ENCODE measurements at places on chromosomes 5 and 9.

DNA sequence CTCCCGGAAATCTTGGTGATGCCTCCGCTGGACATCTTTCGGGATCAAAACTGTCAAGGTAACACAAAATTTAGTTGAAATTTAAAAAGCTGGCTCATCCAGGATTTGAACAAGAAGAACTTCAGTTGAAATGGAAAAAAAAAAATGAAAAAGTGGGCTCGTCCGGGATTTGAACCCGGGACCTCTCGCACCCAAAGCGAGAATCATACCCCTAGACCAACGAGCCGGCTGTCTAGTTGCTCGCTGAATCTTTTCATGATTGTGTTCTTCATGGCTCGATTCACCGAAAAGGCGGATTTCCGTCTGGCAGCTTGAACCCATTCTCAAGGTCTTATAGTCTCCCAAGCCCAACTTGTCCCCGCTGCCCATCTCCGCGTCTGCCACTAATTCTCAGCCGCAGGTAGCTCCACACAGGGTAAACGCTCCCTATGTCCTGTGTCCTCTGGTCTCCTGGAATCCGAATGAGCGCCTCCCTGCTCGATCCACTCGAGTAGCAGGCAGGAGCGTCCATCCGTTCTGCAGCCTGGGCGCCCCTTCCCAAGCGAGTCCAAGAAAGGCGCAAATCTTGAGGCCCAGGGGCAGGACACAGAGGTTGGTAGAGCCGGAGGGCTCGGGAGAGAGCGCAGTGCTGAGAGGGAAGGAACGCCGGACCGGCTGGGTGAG, 16.2 kb downstream of the TRIM7 start:
- no peak for DNase-seq

DNA sequence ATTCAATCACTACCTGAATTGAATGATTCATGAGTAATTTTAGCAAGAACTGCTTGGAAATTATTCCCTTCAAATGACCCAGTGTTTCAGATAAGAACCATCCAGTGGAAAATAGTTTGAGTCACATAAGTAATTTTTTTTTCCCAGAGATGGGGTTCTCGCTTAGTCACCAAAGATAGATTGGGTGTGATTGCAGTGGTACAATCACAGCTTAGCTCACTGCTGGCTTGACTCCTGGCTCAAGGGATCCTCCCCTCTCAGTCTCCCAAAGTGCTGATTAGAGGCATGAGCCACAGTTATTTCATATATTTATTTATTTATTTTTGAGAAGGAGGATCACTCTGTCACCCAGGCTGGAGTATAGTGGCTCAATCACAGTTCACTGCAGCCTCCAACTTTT, 574.5 kb upstream of the ARRDC3 start:
- no peak for DNase-seq

DNA sequence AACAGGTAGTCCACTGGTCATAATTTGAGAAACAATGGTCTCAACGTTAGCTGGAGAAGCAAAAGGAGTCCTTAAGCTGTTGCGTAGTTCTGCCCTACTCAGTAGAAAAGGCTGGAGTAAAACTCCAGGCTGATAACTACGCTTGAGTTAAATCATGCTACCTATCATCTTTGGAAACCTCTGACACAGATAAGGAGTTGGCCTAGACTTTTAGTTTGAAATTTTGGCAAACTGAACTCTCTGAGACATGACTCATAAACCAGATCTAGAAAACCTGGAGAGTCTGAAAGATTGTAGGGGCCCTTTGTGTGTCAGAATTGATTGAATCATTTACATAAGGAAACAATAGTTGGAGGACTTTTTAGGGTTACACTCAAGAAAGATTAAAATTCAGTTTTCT, 26.3 kb downstream of the NMUR2 start:
- DNase-seq = no peak

DNA sequence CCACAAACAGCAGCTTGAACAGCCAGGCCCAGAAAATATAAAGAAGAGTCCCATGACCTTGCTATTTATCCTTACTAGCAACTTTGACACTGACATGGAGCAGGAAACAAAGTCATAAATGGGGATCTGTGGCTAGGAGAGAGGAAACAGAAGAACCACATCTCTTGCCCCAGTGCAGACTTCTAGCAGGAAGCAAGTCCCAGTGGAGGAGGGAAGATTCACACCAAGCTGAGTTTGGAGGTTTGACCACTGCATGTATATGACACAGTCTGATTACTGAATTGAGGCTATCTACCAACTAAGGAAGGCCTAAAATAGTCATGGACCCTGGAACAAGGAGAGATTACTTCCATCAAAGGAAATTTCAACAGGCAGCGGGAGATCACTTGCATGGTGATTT, 51.4 kb downstream of the CDH6 start:
- no peak for DNase-seq

DNA sequence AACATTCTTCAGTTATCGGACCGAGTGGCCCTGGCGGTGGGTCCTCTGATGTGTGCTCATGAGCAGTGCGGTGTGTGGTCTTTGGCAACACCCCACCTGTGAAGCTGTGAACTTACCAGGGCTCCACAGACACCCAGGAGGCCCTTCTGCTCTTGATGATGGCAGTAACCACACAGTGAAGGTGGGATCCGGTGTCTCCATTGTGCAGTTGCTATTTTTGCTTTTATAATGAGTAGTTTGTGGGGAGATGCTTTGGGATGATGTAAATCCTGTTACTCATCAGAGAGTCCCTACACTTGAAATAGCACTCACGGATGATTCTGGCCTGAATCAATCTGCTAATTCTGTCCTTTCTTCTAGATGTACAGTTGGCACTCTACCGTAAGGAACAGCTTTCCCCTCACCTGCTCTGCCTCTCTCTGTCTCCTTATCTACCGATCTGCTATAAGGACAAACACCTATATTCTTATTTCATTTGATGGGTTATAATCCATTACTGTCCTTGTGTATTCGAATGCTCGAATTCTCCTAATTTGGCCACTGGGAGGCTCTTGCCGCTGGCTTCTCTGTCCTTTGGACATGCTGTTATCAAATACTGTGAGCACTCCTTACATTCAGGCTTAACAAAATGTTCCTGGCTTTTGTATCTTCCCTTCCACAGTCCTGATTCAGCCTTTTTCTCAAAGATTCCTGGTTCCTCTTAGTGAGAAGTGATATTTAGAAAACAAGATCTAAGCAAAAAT, 20.2 kb downstream of the ATPSCKMT start:
- DNase-seq = peak; percentile 79

DNA sequence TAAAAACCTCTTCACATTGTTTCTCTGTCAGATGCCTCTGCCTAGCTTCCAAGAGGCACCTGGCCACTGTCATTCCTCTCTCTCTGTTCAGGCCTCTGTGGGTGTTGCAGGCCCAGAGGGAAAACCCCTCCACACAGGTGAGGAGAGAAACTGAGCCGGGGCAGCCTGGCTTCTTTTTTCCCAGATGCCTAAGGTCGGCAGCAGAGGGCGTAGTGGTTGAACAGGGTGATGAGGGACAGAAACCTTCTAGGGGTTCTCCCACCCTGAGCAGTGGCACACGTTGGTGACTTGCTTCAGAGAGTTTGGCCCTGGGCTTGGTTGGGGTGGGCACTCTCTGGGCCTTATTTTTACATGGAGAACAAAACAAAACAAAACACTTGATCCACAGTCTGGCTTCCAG, 12.2 kb downstream of the IL9 start:
- DNase-seq = no peak

DNA sequence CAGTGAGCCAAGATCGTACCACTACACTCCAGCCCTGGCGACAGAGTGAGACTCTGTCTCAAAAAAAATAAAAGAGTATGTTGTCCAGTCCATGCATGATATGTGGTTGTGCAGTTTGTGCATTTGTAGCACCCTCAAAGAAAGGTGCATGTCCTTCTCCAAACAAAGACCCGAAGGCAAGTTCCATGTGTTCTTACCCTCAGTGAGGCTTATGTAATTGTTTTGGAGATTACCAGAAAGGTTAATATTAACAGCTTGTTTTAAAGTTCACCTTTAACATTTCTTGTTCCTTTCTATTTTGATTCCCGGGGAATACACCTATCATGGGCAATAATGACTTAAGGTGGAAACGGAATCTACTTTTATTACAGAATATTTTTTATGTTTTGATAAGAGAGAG, 22.3 kb downstream of the KIAA1191 start:
- DNase-seq = no peak

- DNase-seq = no peak
These were observed 180.8 kb downstream of the FBN2 start for GRCh38 chr5:128357226-128357625.

- DNase-seq = no peak
These were observed 5.8 kb upstream of the SOWAHA start for GRCh38 chr5:132807163-132807838.

- DNase-seq = no peak
These were observed 962 bp upstream of the NR6A1 start for GRCh38 chr9:124771867-124772679.

DNA sequence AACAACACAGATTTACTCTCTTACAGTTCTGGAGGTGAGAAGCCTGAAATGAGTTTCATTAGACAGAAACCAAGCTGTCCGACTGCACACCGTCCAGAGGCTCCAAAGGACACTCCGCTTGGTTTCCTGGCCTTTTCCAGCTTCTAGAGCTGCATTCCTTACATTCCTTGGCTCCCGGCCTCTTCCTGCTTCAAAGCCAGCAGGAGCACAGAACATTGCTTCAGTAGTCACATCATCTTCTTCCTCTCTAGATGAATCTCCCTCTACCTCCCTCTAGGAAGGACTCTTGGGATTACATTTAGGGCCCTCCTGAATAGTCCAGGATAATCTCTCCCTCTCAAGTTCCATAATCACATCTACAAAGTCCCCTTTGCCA, 213.3 kb downstream of the CDK5RAP2 start:
- peak; percentile 62 for DNase-seq

DNA sequence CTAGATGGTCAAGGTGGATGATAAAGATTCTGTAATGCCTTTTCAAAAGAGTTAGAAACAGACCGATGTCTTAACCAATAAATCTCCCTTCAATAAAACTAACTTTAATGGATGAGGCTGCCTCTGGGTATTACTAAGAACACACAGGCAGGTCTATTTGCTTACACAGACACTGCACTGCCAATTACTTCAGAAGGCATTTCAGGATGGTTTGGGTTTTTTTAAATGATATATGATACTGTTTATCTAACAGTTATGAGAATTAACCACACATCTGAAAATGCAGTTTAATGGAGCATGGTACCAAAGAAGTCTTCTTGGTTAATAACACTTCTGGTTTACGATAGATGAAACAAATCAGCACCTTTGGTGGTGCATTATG, 367.9 kb upstream of the GRAMD2B start:
- no peak for DNase-seq

GRCh38 chr9:19127871-19128500, 694 bp upstream of the PLIN2 start:
- DNase-seq = no peak

- DNase-seq = no peak
These were observed 618.3 kb downstream of the TAF11L14 start for GRCh38 chr5:18252559-18252958.

GRCh38 chr9:112242147-112242804, 67.2 kb upstream of the SUSD1 start:
- DNase-seq = no peak

GRCh38 chr9:19200229-19200628, 30.3 kb upstream of the DENND4C start:
- DNase-seq = no peak

- no peak for DNase-seq
These were observed 250.2 kb upstream of the DMRT1 start for GRCh38 chr9:591292-591691.

DNA sequence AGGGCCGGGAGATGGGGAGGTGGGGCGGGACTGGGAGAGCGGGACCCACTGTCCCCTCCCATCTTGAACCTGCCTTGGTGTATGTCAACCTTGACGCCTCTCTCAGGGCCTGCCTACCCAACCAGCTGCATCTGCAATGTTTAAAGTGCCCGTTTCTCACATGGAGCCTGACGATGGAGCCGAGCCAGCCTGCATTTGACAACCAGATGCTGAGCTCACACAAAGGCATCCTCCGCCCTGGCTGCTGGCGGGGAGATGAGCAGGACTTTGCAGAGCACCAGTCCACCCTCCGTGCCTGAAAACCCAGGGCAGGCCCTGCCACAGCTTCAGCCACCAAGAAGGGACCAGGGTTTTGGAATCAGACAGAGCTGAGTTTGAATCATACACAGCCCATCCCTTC, 141.1 kb upstream of the SMIM23 start:
- DNase-seq = no peak

- DNase-seq = no peak
These were observed 430.5 kb upstream of the RORB start for GRCh38 chr9:74066605-74067004.

- no peak for DNase-seq
These were observed 75.8 kb downstream of the GOLPH3 start for GRCh38 chr5:32098291-32098690.

GRCh38 chr5:73031839-73032238, 76.0 kb downstream of the FCHO2 start:
- DNase-seq = peak; percentile 51

DNA sequence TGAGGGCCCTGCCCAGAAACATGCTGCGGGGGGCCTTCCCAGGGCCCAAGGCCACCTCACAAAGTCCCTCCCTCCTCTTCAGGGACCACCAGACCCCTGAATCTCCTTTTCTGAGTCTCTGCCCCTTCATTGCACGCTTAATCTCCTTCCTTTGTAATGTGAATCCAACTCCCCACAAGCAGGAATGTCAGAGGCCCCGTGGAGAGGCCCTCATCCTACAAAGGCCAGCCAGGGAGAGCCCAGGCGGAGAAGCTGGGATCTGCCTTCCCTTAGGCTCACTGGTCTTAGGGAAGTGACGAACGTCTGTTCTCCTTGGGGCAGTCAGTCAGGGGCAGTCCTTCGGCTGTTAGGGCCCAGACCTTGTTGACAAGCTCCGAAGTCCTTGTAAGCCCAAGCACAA, 2.3 kb downstream of the SMIM33 start:
- no peak for DNase-seq

GRCh38 chr9:99013550-99013949, 69.8 kb downstream of the COL15A1 start:
- DNase-seq = no peak

DNA sequence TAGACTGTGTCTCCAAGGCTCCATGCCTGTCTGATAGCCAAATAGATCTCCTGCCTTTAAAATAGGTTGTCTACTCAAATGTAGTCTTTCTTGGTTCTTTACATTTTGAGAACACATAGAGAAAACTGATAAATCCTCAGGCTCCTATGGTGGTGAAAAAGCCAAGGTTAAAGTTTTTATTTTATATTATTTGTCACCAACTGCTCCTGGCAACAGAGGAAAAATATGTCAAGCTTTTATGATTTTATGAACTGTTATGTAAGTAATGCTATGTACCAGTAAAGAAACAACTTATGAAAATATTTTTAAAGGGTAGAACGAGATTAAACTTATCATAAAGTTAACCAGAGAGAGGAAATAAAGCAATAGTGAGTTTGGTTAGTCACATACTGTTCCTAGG, 222.8 kb downstream of the NR2F1-AS1 start:
- no peak for DNase-seq

- no peak for DNase-seq
These were observed 55.5 kb upstream of the ZNF354A start for GRCh38 chr5:178785999-178786398.

DNA sequence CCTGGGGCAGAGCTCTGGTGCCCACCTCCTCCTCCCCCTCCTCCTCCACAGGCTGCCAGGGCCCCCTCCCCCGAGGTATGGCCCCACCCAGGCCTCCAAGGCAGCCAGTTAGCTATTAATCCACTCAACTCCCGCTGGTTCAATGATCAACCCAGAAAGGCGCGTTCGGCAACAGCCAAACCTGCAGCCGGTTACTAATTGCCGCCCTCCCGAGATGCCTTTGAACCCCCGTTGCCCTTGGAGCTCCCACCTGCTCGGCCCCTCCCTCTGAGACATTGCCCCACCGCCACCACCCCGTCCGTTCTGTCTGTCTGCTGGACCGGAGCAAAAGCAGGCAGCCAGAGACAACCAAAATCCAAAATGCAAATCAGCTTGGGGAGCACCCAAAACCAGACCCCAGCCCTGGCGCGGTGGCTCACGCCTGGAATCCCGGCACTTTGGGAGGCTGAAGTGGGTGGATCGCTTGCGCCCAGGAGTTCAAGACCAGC, 25.8 kb downstream of the NOTCH1 start:
- no peak for DNase-seq
